ENCODE measurements at places on chromosomes 7 and 10.

- DNase-seq: no peak
Measured at GRCh38 chr10:22369434-22370072, 24.3 kb downstream of the SPAG6 start.

GRCh38 chr7:4107839-4108238 lies 574.3 kb upstream of the FOXK1 start:
- DNase-seq: no peak

- DNase-seq: no peak
Measured at GRCh38 chr10:103884681-103885139, 29.3 kb upstream of the SH3PXD2A start.

GRCh38 chr7:105825371-105825770 lies 51.0 kb downstream of the ATXN7L1 start:
- no peak for DNase-seq

- DNase-seq: no peak
Measured at GRCh38 chr10:67476201-67476600, 219.8 kb downstream of the CTNNA3 start.

DNA sequence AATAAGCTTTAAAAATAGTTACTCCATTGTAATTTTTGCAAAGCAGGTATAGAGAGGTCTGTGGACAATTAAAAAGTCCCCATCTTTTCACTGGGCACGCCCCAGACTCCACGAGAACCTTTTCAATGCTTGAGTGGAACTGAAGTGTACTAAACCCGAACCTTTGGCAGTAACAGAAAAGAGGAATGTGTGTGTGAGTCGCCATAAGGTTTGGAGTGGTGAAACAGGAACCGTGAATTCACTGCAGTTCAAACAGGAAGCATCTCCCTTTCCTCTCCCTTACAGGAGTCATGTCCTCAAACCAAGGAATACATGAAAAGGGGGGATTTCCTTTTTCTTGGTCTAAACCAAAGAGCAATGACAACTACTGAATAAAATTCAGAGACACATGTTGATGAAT lies 23.2 kb downstream of the NDUFB2 start:
- DNase-seq: no peak

DNA sequence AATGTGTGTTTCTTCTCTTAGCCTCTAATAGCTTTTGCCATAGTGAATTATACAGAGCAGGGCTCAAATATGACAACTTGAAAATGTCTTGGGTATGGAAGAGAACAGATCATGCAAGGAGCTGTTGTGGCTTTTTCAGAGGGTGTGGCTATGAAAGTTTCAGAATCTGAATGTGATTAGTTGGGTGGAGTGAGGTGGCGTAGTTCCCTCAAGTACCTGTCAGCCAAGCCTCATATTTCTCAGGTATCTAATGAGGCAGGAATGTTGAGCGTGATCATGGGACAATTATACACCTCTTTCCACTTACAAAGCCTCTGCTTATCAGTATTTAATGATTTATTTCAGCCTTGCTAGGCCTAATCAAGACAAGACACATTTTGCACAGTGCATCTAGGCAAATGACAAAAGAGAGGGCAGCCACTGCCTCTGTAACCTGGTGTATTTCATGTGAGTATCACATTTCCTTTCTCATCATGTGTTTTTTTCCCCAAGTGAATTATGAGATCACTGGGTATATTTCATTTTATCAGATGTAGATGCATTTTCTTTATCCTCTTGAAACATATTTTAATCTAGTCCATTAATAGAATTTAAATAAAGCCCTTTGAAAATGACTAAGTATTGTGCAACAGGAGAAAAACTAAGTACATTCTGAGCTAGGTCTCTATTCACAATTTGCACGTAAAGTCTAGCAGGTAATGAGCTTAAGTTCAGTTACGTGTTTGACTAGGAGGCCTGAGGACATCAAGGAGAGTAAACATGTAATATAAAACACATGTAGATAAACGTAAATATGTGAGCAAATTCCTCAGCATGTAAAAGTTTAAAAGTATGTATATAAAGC lies 644.4 kb upstream of the IGFBP3 start:
- no peak for DNase-seq

GRCh38 chr7:75937958-75938786 lies 23.2 kb downstream of the POR start:
- no peak for DNase-seq

- no peak for DNase-seq
Measured at GRCh38 chr7:149866779-149867447, 6.9 kb upstream of the ATP6V0E2 start.

GRCh38 chr10:1660386-1660785 lies 76.9 kb downstream of the ADARB2 start:
- no peak for DNase-seq

DNA sequence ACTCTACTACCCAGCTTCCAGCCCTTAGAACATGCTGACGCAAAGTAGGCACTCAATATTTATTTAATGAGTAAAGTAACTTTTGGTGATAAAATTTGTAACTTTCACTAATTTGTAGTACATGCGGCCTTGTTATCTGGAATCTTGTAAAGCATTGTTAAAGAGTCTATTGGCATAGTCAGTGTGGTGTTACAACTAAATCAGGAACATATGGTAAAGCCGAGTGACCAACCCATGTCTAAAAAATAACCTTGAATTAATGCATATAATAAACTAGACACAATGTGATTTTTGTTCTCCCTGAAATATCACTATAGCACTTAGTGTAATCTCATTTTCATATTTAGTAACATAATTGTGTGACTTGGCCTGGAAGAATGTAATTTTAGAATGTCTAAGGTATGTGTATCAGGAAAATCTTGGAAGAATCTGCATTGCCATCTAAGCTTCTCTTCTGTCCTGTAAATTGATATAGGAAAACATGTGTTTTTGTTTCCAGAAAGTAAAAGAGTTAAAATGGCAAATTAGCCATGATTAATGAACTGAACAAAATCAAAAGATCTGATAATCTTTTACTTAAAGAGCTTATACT lies 256.7 kb upstream of the GNAI1 start:
- no peak for DNase-seq
